Foreskin keratinocyte (primary cell): ENCODE measurements at places on chromosomes 2 and 18. TPM values are rescaled to one million over a fixed set of nuclear protein-coding genes. Genes with fewer than 3 reads are reported as not detected.

DTNB gene
- total RNA-seq: 20.3 and 23.3 TPM in 2 replicates

ACMSD gene
- not detected in 2 replicates for total RNA-seq

TMEM247 gene
- not detected in 2 replicates for total RNA-seq

NT5C1B gene
- total RNA-seq: not detected in 2 replicates

AQP12B gene
- total RNA-seq: not detected in 2 replicates

VWA3B gene
- 0.35 TPM in 1 of 2 replicates, not detected in the other for total RNA-seq

GPR45 gene
- not detected in 2 replicates for total RNA-seq

DUSP19 gene
- total RNA-seq: 1.0 TPM in 2 replicates

ARHGEF33 gene
- total RNA-seq: 0.28 and 0.37 TPM in 2 replicates

DAW1 gene
- total RNA-seq: 0.39 and 0.44 TPM in 2 replicates

CYP27A1 gene
- 0.44 and 0.56 TPM in 2 replicates for total RNA-seq

MEP1B gene
- total RNA-seq: not detected in 2 replicates

ANKRD53 gene
- 0.24 and 0.28 TPM in 2 replicates for total RNA-seq

SLC11A1 gene
- 0.81 and 1.0 TPM in 2 replicates for total RNA-seq

ONECUT2 gene
- total RNA-seq: under 0.01 and 0.14 TPM in 2 replicates

ANKRD30B gene
- not detected in 2 replicates for total RNA-seq

MOB4 gene
- 41.2 and 41.8 TPM in 2 replicates for total RNA-seq

RAB27B gene
- total RNA-seq: 2.4 and 4.3 TPM in 2 replicates

TSHZ1 gene
- total RNA-seq: 8.2 and 9.2 TPM in 2 replicates

THUMPD2 gene
- total RNA-seq: 11.7 and 12.9 TPM in 2 replicates

TOGARAM2 gene
- 0.24 and 0.28 TPM in 2 replicates for total RNA-seq

ADD2 gene
- 0.18 and 1.8 TPM in 2 replicates for total RNA-seq

DOK6 gene
- total RNA-seq: not detected in 2 replicates

SP5 gene
- 0.07 TPM in 1 of 2 replicates, not detected in the other for total RNA-seq

TEX44 gene
- total RNA-seq: not detected in 2 replicates

ZNF804A gene
- not detected in 2 replicates for total RNA-seq

ASTL gene
- total RNA-seq: not detected in 2 replicates

CDK5R2 gene
- not detected in 2 replicates for total RNA-seq

INO80D gene
- total RNA-seq: 9.4 and 10.2 TPM in 2 replicates

VAMP5 gene
- 0.99 and 1.6 TPM in 2 replicates for total RNA-seq

HOXD12 gene
- total RNA-seq: not detected in 2 replicates

FOXI3 gene
- total RNA-seq: 0.04 TPM in 1 of 2 replicates, not detected in the other

CHRND gene
- not detected in 2 replicates for total RNA-seq

MOCOS gene
- total RNA-seq: 1.6 and 5.0 TPM in 2 replicates

RIT2 gene
- not detected in 2 replicates for total RNA-seq

GNAL gene
- total RNA-seq: 1.3 and 4.4 TPM in 2 replicates

KCNK3 gene
- not detected in 2 replicates for total RNA-seq

FAM124B gene
- total RNA-seq: not detected in 2 replicates

SLC35F6 gene
- total RNA-seq: 47.3 and 53.8 TPM in 2 replicates

SCN3A gene
- not detected in 2 replicates for total RNA-seq

PTPRN gene
- not detected in 2 replicates for total RNA-seq

PRKAG3 gene
- total RNA-seq: not detected in 2 replicates

DSG1 gene
- total RNA-seq: 0.32 and 0.37 TPM in 2 replicates

L3MBTL4 gene
- 0.68 and 1.0 TPM in 2 replicates for total RNA-seq

C2orf80 gene
- not detected in 2 replicates for total RNA-seq

CAPN14 gene
- 0.31 and 0.35 TPM in 2 replicates for total RNA-seq
